ENCODE measurements at places on chromosomes 3 and 15.

- DNase-seq = peak; percentile 88
Observed at GRCh38 chr3:100158918-100159330, 44.6 kb upstream of the FILIP1L start.

- no peak for DNase-seq
Observed at GRCh38 chr3:76300746-76301145, 515.4 kb upstream of the ZNF717 start.

GRCh38 chr15:40857601-40858341 is 13.9 kb downstream of the SPINT1 start:
- peak; percentile 72 for DNase-seq

GRCh38 chr3:65153850-65154512 is 466.2 kb upstream of the ADAMTS9 start:
- DNase-seq = no peak

All from muscle of leg (tissue), 16 donors.